ENCODE measurements at places on chromosomes 6 and 20.
A peak's percentile ranks its signal among the peaks of the same experiment; 100 is the strongest.

- no peak for DNase-seq
These were observed 21.6 kb upstream of the LMBRD1 start for GRCh38 chr6:69818223-69818930.

DNA sequence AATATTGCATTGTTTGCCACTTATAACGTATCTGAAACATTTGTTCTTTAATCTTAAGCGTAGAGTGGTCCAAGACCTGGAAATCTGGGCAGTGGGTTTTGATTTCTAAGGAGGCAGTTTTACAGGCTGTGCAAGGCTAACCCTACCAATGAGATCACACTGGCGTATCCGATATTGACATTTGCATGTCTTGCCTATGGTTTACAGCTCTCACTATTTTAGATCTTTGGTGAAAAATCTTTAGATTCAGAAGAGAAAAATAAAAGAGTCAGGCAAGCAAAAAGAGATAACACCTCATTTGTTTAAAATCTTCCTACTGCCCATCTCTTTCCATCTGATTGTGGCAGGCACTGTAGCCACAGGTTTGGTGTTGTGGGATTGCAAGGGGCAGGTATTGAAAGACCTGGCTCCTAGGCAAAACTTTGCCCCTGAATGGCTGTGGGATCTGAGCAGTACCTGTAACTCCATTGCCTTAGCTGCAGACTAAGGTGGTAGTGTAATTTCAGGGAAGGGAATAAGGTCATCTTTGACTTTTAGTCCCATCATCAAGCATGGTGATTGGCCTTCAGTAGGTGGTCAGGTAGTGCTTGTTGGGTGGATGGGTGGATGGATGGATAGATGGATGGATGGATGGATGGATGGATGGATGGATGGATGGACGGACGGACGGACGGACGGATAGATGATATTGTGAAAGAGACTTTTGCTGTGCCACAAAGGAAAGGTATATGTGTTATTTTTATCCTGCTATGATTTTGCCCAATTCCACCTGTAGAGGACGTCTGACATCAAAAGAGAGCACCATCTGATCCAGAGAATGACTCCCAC, 1.9 kb downstream of the TNFAIP3 start:
- no peak for DNase-seq

- DNase-seq: no peak
These were observed 47.2 kb downstream of the TOX2 start for GRCh38 chr20:43961541-43962471.

DNA sequence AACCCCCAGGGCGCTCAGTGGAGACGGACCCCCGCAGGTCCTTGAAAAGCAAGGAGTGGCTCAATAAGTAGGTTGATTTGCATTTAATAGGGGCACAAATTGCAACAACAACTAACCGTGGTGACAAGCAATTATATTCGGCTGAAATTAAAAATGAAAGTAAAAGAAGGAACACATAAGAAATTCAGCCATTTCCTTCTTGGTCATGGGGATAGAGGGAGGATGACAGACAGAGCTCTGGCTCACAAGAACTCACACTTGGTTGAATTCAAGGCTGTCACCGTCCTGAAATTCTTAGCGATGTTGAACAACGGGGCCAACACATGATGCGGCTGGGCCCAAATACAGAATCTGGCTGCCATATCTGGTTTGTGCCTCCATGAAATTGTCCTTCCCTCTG, 129.0 kb downstream of the EDN3 start:
- no peak for DNase-seq

DNA sequence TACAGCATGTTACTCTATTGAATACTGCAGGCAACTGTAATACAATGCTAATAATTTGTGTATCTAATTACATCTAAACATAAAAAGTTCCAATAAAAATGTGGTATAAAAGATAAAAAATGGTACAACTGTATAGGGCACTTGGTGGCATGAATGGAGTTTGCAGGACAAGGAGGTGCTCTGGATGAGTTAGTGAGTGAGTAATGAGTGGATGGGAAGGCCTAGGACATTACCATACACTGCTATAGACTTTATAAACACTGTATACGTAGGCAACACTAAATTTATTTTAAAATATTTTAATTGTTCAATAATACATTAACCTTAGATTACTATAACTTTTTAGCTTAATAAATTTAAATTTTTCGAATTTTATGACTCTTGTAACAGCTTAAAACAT, 579.6 kb upstream of the MAN1A1 start:
- no peak for DNase-seq

DNA sequence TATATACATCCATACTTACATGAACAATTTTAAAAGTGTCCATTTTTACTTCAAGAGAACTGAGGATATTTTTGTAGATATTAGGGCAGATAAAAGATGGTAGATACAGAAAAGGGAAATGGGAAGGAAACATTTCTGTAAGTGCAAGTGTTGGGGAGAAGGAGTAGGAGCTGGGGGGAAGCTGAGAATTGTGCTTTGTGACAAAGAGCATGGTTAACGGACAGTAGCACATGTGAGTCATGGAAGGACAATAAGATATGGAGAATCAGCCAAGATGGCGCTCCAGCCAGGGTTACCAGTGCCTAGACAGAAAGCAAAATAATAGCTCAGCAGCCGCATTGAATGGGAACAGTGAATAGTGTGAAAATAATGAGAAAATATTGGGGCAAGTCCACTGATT, 12.7 kb upstream of the HLA-DRB1 start:
- no peak for DNase-seq

DNA sequence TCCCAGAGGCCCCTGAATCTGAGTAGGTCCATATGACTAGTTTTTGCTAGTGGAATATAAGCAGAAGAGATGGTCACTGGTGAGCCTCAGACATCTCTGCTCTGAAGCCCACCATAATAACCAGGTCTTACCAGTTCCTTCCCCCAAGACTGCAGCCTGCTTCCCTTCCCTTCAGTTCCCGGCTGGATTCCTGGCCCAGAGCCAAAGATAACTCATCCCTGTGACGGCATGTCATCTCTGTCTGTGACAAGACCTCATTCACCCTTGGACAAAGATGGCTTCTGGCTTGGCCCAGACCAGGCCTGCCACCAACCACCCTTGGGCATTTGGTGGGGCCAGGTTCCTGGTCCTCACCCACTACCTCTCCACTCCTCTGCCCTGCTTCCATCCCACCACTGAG, 145.5 kb upstream of the TOP1 start:
- no peak for DNase-seq

- DNase-seq: no peak
These were observed 761.7 kb upstream of the FLRT3 start for GRCh38 chr20:15099130-15099529.

DNA sequence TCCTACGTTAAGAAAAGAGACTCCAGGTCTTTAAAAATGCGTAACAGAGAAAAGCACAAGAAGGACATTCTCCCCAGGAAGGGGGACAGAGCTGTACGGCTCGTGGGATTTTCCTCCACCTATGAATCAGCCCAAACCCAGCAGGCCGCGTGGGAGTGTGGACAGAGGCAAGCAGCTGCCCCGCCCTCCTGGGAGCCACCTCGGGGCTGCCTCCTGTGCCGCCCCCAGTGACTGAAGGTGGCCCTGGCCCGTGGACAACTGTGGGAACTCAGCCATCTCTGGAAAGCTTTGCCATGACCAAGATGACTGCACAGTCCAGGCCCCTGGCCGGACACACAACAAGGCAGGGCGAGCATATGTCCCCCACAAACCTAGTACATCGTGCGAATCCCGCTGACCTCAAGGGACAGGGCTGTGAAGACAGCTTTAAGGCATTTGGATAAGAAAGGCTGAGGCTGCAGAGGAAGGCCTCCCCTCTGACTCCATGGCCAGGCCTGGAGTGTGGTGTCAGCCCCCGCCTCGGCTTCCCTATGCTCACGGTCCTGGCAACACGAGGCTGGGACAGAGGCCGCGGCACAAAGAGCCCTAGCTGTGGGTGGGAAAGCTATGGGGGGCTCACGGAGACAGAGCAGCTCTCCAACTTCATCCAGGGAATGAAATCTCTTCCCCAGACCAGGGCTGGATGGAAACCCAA, 26.9 kb downstream of the PXDC1 start:
- peak; percentile 57 for DNase-seq

GRCh38 chr6:120569714-120570113, 764.6 kb downstream of the TBC1D32 start:
- DNase-seq: no peak

- no peak for DNase-seq
These were observed 37.1 kb downstream of the HIVEP1 start for GRCh38 chr6:12049165-12049564.

DNA sequence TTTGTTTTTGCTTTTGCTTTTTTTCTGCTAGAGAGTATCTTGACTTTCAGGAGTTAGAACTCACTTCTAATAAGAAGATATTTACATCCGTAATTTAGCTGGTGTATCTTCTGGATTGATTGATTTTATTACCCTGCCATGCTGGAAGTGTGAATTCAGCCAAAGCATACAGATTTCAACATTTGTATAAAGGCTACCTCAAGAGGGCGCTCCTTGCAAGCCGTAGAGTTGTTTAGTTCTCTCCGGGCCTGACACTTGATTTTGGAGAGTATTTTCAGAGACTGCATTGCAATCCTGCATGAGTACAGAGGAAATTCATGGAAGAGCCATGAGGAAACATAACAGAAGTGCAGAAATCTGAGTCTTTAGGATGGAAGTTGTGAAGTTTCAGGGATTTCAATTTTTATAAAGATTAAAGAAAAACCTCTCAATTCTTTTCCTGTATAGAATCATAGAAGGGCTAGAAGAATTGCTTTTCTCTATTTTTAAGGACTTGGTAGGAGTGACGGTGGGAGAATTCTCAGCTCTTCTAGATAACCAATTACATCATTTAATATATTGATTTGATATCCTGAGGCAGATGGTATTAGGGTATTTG, 66.7 kb upstream of the TIAM2 start:
- peak; percentile 20 for DNase-seq

DNA sequence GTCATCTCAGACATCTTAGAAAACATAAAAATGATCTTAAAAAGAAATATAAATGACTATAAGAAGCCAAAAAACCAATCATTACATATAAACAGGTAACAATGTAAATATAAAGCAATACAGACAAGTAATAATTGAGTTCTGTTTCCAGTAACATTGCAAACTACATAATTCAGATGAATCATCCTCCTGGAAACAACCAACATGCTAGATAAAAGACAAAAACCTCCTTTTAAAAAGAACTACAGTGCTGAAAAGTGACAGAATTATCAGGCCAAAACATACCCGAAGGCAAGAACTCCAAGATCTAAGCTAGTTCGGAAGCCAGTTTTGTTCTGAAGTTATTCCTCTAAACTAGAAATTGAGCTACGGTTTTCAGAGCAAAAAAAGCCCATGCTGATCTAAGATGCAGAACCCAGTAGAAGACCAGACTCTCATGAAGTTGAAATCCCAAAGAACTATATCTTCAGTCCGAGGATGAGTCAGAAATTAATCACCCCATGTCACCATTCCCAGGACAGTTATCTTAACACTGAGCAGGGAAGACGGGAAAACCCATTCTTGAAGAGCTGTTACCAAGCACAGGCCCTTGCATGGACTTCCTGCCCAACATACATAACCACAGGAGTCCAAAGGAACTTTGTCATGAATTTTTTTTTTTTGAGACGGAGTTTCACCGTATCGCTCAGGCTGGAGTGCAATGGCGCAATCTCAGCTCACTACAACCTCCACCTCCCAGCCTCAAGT, 9.8 kb downstream of the PGM3 start:
- DNase-seq: no peak

DNA sequence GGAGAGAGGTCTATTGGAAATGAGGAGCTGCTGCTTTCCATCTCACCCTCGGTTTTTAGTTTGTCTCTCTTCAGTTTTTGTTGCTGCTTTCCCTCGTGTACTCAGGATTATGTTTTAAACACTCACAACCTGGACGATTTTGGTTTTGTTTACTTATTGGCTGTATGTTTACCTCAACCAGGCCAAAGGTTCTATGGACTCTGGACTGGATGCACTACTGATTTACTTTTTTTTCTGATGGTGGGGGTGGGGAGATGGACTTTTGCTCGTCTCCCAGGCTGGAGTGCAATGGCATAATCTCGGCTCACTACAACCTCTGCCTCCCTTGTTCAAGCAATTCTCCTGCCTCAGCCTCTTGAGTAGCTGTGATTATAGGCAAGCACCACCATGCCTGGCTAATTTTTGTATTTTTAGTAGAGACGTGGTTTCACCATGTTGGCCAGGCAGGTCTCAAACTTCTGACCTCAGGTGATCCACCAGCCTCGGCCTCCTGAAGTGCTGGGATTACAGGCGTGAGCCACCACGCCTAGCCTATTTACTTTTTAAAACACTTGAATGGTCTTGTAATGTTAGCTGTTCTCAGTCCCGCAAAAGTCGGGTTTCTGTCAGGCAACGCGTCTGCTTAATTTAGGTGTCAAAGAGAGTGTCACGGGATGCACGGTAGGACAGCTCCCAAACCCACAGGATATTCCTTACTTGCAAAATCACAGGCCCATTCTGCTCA, 148.2 kb upstream of the RIPOR2 start:
- no peak for DNase-seq

DNA sequence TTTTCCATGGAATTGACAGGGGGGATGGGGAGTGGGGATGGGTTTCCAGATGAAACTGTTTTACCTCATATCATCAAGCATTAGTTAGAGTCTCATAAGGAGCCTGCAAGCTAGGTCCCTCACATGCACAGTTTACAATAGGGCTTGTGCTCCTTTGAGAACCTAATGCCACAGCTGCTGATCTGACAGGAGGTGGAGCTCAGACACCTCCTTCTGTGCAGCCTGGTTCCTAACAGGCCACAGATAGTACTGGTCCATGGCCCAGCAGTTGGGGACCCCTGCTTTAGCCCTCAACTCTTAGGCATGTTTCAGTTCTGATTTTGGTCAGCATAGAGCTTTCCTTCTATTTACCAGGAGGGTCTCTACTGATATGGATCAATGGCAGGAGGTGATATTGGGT, 251.6 kb downstream of the LAMA2 start:
- no peak for DNase-seq

DNA sequence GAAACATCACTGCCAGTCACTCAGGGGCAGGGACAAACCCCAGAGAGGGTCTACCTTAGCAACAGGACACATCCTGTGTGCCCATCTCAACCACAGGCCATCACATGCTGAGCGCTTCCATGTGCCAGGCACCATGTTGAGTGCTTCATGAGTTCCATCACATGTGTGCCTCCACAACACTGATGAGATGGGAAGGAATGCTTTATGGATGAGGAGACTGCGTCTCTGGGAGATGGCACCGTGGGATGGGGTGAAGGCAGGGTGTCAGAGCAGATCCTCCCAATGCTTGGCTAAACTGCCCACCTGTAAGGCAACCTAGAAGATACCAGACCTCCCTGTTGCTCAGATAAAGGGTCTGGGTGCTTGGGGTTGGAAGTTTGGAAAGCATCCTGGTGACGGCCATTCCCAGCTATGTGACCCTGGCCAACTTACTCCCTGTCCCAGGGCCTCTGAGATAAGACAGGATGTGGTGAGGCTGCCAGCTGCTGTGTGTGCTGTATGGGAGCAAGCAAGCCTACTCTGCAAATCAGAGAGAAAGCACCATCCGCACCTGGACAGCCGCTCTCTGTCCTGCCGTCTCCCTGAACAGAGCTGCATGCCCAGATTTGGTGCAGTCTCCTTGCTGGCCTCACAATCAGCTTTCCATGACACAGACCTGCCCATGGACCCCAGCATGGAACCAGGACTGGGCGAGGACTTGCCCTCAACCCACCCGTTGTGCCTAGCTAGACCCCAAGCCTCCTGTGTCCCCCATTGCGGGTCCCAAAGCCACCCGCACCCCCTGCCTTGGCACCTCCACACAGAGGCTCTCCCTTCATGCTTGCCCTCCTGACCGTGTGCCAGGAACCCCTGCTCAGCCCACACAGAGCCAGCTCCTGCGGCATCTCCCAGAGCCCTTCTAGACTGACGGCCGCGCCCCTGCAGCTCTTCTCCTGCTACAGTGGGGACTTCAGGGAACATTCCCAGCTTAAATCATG, 143.7 kb downstream of the SYNDIG1 start:
- DNase-seq: no peak
